ENCODE measurements at places on chromosomes 6 and 20. TPM values are rescaled to one million over a fixed set of nuclear protein-coding genes. Genes with fewer than 3 reads are reported as not detected.

DNA sequence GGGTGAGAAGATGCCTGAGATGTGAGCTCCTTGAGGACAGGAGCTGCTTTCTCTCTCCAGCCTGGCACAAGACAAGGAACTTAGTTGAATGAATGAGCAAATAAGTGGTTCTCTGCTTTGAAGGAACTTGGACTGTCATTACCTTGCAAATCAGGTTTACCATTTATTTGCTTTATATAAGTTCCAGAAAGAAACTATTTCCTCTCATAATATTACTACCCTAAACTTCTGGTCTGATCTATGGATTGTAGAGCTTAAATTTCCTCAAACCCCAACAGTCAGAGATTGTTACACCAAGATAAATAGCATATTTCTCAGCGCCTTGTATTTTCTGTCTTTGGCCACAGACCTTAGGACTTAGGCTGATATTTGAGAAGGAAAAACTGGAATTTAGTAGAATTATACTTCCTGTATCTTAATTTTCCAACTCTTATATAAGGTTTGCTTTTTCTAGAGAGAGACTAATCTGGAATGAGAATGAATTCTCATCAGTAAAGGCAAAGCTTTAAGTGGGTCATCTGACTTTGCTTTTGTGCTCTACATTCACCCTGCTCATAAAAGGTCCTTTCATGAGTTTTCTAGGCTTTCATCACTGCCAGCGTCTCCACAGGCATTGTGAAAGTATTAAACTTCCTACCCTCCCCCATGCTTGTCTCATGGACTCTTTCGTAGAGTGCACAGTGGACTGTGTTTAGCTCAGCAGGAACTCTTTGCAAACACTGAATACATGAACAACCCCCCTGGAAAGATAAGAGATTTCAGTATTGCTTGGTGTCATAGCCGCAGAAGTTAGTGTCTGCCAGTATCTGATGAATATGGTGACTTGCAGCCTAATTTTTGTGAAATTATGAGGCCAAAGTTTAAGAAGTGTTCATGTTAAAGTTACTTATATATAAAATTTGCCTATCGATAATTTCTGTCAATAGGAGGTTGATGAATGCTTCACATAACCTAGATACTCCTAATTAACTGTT is 74.0 kb downstream of the PTPRA start:
- H3K27me3 ChIP-seq = no peaks in the 10 kb centered on the region
- H3K27ac ChIP-seq = no peak overlapping the region
- DNase-seq = peak; percentile 78
- H3K4me1 ChIP-seq = peaks cover 10% of the 10 kb centered on the region
- H3K36me3 ChIP-seq = peaks cover 20% of the 10 kb centered on the region

The SLX4IP gene
- 4.6 TPM for total RNA-seq

DNA sequence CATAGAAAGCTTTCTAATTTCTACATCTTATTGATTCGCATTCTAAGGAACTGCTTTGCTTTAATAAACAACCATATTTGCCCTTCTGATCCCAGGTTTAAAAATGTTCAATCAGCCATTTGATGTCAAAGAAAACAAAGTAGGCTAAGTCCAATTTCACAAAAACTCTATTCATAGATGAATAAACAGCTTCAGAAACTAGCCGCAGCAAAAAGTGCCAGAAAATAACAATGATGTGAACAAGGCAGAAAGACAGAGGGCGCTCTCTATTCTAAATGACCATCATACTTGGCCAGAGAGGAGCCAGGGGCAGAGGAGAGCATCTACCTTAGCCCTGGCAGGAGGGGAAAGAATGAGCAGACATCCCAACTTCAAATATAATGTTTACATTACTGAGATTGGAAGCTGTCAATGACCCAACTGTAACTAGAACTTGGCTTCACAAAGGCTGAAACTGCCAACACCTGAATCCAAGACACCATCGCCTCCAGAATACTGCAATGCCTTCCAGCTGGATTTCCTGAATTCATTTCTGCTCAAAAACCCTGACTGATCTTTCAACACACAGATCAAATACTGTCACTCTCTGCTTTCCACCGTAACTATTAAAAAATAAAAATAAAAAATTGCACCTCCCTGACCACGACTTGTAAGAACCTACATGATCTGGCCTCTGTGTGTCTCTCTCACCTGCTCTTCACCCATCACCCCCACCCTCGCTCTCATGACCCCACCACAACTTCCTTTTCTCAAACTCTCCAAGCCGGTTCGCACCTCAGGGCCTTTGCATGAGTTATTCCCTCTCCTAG is 9.5 kb downstream of the CNKSR3 start:
- no peak overlapping the region for H3K27ac ChIP-seq
- no peaks in the 10 kb centered on the region for H3K27me3 ChIP-seq
- peaks cover 9% of the 10 kb centered on the region for H3K4me1 ChIP-seq
- H3K4me3 ChIP-seq = no peak overlapping the region

GRCh38 chr6:51273228-51273961 is 454.7 kb downstream of the TFAP2B start:
- peak; percentile 5 for DNase-seq
- no peaks in the 10 kb centered on the region for H3K36me3 ChIP-seq
- H3K27ac ChIP-seq = no peak overlapping the region
- H3K27me3 ChIP-seq = no peaks in the 10 kb centered on the region
- no peak overlapping the region for H3K4me3 ChIP-seq

The TAGAP gene
- total RNA-seq = 1.4 TPM

- H3K36me3 ChIP-seq = no peaks in the 10 kb centered on the region
- no peak for DNase-seq
- H3K4me1 ChIP-seq = no peaks in the 10 kb centered on the region
- no peaks in the 10 kb centered on the region for H3K27me3 ChIP-seq
- H3K27ac ChIP-seq = no peak overlapping the region
- no peak overlapping the region for H3K4me3 ChIP-seq
These were observed 61.8 kb downstream of the EPM2A start for GRCh38 chr6:145673504-145673903.

The SIRPD gene
- total RNA-seq = not detected
